NCI-H2029 treated with DMSO at 0.1 percent for 48 hours (cell line): ENCODE measurements at places on chromosomes 3 and 15.

- DNase-seq, result peak; percentile 9
Measured at GRCh38 chr3:123521179-123521969, 63.5 kb downstream of the HACD2 start.

- no peak for DNase-seq
Measured at GRCh38 chr15:89088605-89089315, 504 bp downstream of the ABHD2 start.

GRCh38 chr3:27345959-27346865 is 23.0 kb downstream of the NEK10 start:
- DNase-seq, result no peak

DNA sequence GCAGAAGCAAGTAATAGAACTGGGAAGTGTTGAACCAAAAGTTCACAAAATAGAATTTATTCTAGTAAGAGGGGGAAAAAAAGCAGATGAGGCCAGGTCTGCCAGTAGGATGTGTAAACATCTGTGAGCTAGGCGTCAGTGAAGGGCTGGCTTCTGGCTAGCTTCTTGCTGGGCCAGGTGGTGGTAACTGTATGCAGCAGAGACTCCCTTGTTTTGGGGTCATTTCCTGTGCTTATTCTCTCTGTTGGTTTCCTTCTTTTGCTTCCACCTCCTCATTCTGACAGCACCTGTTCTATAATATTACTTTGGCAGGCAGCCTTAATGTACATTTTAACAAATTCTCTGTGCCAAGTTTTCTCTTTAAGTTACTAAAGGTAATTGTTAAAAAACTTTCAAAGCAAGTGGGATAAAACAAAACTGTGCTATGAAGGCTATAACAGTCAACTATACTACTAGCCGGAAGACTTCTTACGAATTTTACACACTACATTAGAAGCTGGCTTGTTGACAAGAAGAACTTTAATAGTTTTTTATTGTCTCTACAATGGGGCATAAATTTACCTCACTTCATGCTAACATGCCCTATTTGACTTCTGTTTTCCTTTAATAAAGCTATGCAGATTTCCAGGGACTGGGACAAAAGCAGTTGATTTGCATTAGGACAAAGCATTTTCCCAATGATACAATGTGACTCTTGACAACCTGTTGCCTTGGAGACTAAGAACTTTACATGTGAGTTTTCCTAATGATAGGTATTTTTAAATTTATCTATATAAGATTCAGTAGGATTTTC is 318.8 kb upstream of the NAALADL2 start:
- peak; percentile 9 for DNase-seq

DNA sequence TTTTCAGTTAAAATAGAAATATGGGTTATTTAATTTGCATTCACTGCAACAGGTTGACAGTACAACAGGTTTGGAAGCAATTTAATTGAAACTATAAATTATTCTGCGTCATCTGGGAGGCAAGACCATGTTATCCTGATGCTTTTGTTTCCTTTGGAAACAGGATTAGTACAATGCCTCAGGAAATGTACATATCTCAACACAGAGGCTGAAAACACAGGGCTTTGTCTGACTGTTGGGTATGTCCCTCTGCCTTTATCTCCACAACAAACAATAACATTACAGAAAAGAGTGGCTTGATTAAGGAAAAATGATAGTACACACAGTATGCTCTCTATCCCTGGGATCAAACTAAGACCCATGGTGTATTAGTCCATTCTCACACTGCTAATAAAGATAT is 95.7 kb downstream of the KCNMB2 start:
- no peak for DNase-seq

DNA sequence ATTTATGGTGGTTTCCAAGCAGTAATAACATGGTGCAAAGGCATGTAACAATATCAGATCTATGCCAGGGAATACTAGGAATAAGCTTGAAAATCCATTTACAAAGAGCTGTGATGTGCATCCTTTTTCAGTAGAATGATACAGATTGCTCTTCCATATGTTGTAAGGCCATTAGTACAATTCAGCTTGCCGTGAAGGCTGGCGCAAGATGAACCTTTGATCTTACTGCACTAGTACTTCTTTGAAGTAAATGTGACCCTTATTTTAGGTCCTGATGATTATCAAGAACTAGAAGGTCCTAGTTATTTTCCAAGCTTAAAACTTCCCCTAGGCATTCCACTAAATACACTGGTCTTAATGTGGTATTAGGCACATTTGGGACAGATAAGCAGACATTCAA is 210.1 kb upstream of the CD96 start:
- no peak for DNase-seq

GRCh38 chr3:66675366-66675765 is 174.5 kb upstream of the LRIG1 start:
- DNase-seq, result no peak
